CD4-positive, CD25-positive, alpha-beta regulatory T cell (primary cell): ENCODE measurements at places on chromosomes 6 and 20. TPM values are rescaled to one million over a fixed set of nuclear protein-coding genes. Genes with fewer than 3 reads are reported as not detected.

DNA sequence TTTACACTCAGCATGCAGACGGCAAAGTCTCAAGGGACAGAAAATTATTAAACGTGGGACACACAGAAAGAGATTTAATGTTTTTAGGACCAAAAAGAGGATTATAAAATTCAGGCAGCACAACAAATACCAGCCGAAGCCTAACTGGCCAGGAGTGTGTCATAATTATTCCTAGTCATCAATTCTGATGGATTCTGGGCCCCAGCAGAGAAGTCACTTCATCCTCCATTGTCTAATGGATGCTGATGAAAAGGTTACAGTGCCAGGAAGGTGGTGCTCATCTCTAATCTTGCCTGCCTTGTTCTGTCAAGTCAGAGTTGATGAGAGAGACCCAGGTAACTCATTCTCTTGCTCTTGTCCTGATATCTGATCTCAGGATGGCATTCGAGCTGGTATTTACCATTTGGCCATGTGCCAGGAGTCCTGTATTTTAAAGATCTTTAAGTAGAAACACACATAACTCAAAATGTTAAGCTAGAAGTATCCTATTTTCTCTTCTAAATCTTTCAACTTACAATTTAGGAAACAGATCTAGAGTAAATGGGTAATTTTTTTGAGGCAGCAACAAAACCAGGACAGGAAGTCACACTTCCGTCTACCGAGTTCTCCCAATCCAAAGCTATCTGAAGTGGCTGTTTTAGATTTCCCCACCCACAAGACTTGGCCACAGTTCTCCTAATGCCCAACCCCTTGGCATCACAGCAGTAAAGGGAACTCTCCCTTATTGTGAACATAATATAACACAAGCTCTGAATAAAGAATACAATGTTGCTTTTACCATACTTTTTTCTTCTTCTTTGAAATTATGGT, 50.0 kb downstream of the ADAT2 start:
- DNase-seq: no peak

GRCh38 chr6:71886184-71887005, at the start of gene RIMS1:
TSS of gene RIMS1 (plus strand) at chr6:71886550. CDS start at chr6:71887024, 474 bp downstream.
- DNase-seq: no peak

FAM83D gene
- polyA plus RNA-seq: 0.91 TPM

PRKN gene
- polyA plus RNA-seq: 3.3 TPM

ARHGAP18 gene
- polyA plus RNA-seq: 5.4 TPM

DNA sequence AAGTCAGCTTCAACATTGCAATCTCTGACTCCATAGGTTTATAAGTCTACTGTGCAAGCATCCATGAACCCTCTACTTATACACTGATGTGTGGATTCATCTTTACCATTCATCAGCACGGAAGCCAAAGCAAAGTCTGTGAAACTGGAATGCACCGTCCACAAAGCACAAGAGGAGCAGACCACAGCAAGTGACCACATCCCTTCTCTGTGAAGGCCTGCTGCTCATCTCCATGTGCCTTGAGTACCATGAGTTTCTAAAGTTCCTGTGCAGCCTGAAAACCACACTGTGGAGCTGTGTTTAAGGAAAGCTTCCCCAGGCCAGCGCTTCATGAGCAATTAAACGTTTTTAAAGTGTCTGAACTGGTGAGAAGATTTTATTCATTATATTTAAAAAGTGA, 20.0 kb downstream of the GABRR1 start:
- DNase-seq: no peak

DNA sequence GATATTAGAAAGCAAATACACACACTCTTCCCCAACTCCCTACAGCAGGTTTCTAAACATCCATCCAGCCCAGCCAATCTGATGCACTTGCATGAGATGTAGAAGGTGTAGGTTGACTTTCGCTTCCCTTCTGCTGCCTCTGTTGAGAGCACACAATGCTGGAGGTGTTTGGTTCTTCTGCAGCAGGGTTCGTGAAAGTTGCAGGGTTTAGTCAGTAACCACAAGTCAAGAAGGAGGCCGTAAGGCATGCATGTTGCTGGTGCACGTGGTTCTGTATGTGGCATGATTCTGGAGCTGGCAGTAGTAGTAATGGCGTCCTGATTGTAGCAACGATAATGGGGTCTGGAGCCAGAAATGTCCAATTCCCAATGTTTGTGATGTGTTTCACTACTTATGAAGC, 53.0 kb downstream of the DEK start:
- DNase-seq: no peak

- DNase-seq: no peak
Observed at GRCh38 chr6:91358986-91359385, 772.1 kb upstream of the MAP3K7 start.
